CD4-positive, CD25-positive, alpha-beta regulatory T cell (primary cell): ENCODE measurements at places on chromosomes 3 and 15. TPM values are rescaled to one million over a fixed set of nuclear protein-coding genes. Genes with fewer than 3 reads are reported as not detected.

Gene CCDC39
- total RNA-seq: not detected

DNA sequence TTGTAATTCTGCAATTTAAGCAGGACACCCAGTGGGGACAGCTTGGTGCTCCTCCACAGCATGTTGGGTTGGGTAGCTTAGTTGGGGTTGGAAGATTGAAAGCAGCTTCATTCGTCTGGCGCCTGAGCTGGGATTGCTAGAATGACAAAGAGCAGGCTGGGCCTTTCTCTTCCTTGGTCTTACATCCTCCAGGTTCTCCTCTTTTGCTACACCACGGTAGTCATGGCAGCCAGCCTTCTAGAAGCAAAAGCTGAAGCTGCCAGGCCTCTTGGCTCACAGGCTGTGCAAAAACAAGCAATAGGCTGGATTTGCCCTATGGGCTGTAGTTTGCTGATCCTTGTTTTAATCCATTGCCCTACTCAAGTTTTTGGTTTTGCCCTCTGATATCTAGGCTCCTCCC, 3.2 kb upstream of the ANXA2 start:
- no peak for DNase-seq

DNA sequence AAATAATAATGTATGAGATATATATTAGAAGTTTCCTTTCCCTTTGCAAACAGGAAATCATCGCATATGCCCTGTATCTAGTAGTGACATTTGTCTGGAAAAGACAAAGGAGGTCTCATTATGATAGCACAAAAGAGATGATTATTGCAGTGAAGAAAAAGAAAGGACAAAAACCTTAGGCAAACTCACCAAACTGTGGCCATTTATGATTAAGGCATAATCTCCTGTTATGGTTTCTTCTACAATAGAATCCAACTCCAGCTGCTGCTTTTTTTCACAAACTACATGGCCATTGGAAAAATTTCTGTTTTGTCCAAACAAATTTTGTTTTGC, 218.2 kb downstream of the ATP8B4 start:
- no peak for DNase-seq

- peak; percentile 31 for DNase-seq
These were observed 18.7 kb upstream of the PTPN9 start for GRCh38 chr15:75597667-75598341.

Gene LRTM1
- not detected for total RNA-seq

GRCh38 chr3:188185717-188186251, 31.8 kb downstream of the LPP start:
- no peak for DNase-seq

Gene C3orf85
- not detected for total RNA-seq

Gene CCR9
- not detected for total RNA-seq

- DNase-seq: no peak
These were observed 33.7 kb downstream of the UQCC5 start for GRCh38 chr3:52570076-52570475.

Gene TLR9
- 0.27 TPM for total RNA-seq

Gene NAALADL2
- not detected for total RNA-seq

Gene HAPLN3
- total RNA-seq: 251 TPM

- DNase-seq: no peak
These were observed 127.4 kb downstream of the NR2E3 start for GRCh38 chr15:71937650-71938311.

Gene ANKUB1
- total RNA-seq: not detected

DNA sequence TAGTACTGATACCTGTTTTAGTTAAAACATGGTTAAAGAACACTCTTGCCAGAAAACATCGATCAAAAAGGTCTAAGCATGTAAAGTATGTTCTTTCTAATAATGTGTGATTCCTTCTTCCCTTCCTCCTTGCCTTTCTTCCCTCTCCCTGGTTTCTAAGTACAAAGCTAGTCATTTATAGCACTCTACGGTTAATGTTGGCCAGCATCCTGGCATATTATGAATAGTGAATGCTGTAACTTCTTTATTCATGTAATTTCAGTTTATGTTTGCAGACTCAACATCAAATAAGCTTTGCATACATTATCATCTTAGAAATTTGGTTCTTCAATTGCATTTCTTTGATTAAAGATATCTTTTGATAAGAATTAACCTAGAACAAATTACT, 27.1 kb downstream of the P2RY12 start:
- DNase-seq: no peak
